Mammary epithelial cell (primary cell): ENCODE measurements at places on chromosomes 5 and 9.

DNA sequence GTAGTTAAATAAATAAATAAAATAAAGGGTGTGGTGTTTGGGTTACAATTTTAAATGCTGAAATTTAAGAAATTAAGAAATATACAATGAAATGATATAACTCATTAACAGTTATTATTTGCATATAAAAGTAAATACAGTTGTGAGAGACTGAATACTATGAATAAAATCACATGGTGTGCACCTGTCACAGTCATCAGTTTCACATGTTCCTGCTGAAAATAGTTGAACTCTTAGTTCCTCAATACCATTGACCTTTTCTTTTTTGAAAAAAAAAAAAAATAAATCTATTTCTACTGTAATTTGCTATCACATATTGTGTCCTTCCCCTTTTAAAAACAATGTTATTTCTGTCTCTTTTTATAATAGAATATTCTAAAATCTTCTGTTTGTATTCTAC is 130.9 kb upstream of the CHD1 start:
- DNase-seq, result no peak

- no peak for DNase-seq
Observed at GRCh38 chr9:133848471-133849109, 110.4 kb upstream of the SARDH start.

DNA sequence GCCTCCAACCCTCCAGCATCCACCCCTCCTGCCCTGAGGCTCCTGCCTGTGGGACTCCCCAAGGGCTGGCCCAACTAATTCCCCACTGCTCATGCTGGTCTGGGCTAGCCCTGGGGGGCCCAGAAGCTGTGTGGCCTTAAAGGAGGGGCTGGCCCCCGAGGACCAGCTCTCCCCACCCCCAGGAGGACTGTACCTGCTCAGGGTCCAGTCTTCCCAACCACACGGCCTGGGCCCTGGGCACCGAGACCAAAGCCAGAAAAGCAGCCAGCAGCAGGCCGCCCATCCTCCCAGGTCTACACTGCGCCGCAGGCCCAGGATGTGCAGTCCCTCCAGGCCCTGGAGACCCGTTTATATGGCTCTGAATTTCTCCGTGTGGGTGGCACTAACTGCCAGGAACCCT is at the start of gene LCN6:
Gene LCN6 (minus strand): TSS at position 325 of the 400 bp plus-strand sequence. CDS start 42 bp downstream, at position 283.
- no peak for DNase-seq

DNA sequence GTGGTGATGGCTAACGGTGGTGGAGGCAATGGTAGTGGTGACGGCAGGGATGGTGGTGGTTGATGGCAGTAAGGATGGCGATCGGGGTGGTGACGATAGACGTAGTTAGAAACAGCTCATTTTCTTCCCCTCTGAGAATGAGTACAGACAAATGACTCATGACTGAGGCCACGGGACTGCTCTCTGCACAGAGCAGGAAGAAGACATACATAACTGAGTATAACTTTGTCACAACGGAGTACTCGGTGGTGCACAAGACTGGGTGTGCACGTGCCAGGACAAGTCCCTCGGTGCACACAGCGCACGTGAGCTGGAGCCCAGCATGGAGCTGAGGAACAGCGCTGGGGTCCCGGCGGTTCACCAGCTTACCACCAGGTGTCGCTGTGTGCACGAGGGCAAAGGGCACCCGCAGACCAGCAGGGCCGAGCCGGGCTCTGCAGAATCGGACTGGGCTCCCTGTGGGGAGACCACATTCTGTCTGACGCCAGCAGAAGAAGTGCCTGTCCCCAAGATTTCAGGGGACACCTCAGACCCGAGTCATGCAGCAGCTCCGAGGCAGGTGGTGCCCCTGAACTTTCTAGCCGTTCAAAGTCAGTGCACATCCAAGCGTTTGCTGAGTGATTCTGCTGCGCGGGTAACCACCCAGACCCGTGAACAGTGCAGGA is 188.6 kb downstream of the FSTL4 start:
- peak; percentile 69 for DNase-seq
